ENCODE measurements at places on chromosomes 4 and X.

DNA sequence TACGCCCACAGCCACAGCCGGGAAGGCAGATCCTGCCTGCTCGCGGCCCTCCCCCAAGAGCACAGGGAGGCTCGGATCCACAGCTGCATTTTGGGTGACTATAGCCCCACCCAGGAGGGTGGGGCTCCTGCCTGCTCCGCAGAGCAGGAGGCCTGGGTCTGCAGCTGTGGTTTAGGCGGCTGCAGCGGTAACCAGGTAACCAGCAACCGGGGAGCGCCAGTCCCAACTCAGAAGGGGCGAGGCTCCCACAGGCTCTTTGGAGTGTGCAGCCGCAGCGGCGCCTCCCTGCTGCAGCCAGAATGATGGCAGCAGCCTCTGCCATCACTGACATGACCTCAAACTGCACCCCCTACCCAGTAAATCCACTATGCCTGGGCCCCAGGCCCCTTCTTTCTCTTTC, 148.0 kb upstream of the F9 start:
- no peak for DNase-seq

DNA sequence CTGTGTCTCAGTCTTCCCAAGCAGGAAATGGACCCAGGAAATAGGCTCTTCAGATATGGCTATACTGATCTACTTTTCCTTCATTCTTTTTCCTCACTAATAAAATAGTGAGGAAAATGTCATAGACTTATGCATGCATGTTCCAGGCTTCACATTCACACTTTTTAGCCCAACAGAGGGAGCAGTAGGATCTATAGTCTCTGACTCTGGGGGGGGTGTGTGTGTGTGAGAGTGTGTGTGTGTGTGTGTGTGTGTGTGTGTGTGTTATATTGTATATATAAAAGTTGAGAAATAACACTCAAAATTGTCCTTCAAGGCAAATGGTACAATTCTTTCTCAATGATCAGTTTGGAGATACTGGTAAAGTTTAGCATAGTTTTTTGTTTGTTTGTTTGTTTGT, 297.2 kb upstream of the GALNT7 start:
- no peak for DNase-seq

- no peak for DNase-seq
Measured at GRCh38 chr4:70818173-70818855, 21.4 kb downstream of the GRSF1 start.

GRCh38 chr4:1215141-1216075, 33.5 kb downstream of the CTBP1 start:
- DNase-seq, result no peak

- peak; percentile 49 for DNase-seq
Measured at GRCh38 chr4:101282076-101282844, 65.1 kb downstream of the PPP3CA start.

GRCh38 chr4:36990128-36990872, 254.2 kb upstream of the NWD2 start:
- DNase-seq, result no peak

DNA sequence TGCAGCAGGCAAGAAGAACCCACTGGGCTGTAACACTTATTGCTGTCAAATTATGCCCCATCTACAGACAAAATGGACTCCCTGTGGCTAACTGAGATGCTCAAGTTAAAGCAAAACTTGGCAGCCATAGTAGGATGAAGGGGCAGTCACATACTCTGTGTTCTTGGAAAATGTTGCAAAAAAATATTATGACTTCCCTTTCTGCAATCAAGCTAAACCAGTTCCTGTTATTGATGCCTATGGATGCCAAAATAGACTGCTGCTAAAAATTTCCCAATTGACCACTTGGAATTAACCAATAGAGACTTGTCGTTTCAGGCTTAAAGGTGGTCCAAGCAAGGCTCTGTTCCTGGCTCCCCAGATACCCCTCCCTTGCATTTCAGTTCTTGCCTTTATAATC, 49.5 kb downstream of the IQCM start:
- DNase-seq, result no peak

DNA sequence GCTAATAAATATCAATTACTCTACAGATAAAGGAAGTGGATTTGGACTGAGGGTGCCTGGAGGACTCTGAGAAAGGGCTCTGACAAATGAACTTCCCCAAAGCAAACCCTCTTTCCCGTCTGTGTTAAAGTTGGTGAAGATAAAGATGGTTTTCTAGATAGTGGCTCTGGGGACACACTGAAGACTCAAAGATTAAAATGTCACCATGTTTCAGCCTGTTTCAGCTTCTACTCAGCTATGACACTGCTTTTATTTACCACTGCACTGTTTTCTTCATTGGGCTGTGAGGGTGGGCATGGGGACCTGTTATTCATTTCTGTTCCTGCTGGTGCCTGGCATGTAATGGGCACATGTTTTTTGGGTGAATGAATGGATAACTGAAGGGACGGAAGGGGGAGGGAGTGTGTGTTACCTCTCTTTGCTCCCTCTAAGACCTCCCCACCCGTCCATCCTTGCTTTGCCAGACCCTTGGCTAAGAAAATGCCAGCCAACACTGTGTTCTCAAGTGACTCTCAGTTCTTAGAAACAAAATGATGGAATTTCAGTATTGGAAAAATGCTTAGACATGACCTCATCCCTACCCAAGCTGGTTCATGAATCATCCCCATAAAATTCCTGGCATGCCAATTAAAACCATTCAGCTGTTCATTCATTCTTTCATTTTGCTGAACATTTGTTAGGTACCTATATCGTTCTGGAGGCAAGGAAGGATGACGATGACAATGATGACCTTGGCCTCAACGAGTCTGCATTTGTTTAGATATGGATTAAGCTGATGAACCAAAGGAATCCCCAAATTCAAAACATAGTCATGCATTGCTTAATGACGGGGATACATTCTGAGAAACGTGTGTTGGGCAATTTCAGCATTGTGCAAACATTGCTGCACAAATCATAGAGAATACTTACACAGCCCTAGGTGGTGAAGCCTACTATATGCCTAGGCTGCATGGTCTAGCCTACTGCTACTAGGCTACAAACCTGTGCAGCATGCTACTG, 13.4 kb upstream of the STK32B start:
- DNase-seq, result no peak

GRCh38 chr4:88439161-88439760, 17.7 kb upstream of the HERC5 start:
- DNase-seq, result no peak

DNA sequence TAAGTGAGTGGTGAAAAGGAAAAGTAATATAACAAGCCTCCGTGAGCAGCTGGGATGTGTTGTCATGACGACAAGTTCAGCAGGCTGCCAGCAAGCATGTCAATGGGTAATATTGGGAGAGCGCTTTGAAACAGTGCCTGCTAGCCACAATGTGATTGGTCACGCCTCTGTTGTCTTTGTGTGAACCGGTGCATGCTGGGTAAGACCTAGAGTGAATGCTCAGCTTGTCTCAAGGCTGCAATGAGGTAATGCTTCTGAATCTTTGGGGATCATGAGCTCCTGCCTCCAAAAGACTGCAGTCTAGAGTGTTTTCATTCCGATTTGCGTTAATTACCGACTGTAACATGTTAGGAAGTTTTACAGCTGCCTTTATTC, 54.9 kb downstream of the STOX2 start:
- DNase-seq, result no peak

GRCh38 chr4:69066945-69067344, 29.3 kb upstream of the UGT2B7 start:
- DNase-seq, result no peak

DNA sequence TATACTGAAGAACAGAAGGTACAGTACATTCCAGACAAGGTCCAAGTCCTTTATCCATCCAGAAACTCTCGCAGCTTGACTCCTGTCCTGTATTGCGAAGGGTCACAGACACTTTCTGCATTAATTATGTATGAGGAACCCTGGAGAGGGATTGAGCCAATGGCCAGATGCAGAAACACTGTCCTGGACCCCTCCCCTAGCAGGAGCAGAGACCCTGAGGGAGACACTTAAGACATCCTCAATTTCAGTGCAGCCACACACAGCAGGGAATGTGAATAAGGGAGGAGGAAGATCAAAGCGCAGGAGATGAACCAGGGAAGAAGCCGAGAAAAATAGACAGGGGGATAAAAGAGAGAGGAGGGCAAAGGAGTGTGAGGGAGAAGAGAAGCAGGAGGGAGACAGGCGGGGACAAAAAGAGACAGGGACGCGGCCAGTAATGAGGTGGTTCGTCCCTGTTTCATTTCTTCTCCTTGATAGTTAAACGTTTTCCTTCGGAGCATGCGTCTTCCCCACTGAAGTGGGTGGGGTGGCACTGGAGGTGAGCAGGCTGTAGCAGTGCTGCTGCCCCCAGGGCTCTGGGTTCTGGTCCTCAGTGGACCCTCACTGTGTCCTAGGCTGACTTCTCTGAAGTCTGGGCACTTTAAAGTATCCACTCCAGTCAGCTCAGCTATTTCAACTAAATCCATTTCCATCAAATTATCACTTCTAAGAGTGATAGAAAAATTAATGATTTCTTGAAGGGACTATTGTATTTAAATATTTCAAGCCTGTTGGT, 356.4 kb upstream of the NOCT start:
- DNase-seq, result no peak

GRCh38 chr4:176002007-176002613, 63.5 kb upstream of the WDR17 start:
- no peak for DNase-seq

- peak; percentile 79 for DNase-seq
Measured at GRCh38 chrX:1462596-1463251, 10.0 kb upstream of the ASMTL start.

DNA sequence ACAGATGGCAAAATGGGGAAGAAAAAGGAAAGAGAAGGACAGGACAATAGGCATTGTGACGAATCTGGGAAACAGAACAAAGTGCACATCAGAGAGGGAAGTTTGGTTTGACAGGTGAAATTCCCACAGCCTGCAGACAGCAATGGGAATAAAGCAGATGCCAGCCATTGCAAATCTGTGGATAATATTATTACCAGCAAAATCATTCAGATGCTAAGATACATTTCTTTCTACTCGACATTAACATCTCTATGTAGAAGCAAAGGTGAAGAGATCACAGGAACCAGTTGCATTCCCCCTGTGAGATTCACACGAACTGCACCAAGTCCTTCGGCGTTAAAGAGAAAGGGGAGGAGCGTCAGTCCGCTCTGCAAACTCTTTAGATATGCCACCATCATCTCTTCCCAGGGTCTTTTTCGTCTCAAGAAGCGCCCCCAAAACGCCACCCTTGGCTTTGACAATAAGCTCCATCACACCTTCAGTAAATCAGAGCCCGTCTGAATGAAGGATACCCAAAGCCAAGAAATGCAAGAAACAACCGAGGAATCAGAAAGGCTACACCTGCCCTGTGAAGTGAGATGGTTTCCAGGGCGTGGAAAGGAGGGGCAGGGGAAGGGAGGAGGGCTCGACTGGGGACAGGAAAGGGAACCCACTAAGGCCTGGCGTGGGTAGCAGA, 1.9 kb downstream of the NEUROG2 start:
- DNase-seq, result no peak

DNA sequence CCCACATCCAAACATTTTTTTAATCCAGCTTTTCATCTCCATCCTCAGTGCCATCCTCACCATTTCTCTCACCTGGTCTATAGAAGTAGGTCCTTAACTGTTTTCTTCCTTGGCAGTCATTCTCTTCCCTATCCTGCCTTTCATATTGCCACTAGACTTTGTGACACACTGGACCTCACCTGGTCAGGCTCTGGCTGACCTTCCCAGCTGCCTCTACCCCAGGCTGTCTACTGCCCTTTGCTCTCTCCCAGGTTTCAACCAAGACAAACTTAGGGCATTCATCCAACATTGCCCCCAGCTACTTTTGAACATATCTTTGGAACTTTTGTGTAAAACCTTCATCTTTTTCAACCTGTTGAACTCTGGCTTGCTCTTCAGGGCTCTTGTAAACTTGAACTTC, 39.8 kb downstream of the TRAPPC11 start:
- DNase-seq, result no peak

GRCh38 chr4:78721747-78722146, 54.4 kb upstream of the BMP2K start:
- no peak for DNase-seq

DNA sequence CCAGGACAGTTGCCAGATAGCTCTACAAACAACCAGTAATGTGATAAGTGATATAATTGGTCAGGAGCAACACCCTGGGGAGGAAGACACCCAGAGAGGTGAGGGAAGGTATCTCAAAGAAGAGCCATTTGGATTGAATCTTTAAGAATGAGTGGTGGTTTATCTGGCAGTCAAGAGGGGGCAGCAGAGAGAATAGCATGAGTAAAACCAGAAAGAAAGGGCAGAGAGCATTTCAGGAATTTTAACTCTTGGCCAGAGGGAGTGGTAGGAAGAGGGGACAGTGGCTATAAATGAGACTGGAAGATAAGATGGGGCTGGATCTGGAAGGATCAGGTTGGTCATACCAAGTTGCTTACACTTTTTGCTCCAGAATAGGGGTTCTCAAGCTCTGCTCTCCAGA, 5.9 kb upstream of the SEPTIN6 start:
- no peak for DNase-seq

DNA sequence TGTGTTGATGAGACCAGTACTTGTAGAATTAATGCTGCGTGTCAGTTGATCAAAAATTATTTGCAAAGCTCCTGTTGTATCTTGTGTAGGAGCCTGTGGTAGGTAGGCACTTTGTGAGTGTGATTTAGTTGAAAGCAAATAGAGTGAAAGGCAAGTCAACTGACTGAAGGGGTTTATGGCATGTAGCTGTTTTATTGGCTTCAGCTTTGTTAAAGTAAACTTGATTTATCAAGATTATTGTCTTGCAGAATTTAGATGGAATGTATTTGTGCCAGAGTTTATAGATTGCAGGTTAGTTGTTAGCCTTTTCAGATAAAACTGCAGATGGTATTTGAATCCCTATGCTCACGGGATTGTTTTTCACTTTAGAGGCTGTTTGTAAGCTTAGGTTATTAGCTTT, 128.0 kb downstream of the FRAS1 start:
- no peak for DNase-seq

- DNase-seq, result no peak
Measured at GRCh38 chrX:152823657-152824056, 6.9 kb downstream of the CETN2 start.

DNA sequence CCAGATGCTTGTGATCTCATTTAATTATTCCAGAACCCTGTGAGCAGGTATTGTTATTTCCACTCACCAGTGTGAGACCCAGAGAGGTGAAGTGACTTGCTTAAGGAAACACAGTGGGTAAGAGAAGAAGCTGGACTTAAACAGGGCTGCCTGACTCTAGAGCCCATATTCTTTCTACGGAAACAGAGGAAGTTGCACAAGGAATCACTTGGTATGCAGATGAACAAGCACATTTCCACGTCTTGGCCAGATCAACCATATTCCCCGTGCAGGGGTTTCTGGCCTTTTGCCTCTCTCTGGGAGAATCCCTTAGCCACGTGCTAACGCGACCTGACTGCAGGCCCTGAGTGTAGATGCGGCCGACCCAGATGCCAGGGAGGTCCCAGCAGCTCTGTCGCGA, 195.5 kb upstream of the ATP6AP2 start:
- no peak for DNase-seq

- no peak for DNase-seq
Measured at GRCh38 chr4:53981567-53981966, 82.8 kb downstream of the CHIC2 start.

GRCh38 chrX:22246620-22247019, 26.1 kb upstream of the CBLL2 start:
- no peak for DNase-seq

- DNase-seq, result no peak
Measured at GRCh38 chr4:90074322-90074886, 52.8 kb upstream of the CCSER1 start.

GRCh38 chr4:105106426-105106825, 40.2 kb upstream of the TET2 start:
- DNase-seq, result no peak

- DNase-seq, result no peak
Measured at GRCh38 chr4:127486248-127486647, 146.5 kb upstream of the INTU start.
